Stimulated activated effector memory CD8-positive, alpha-beta T cell treated with anti-CD3 and anti-CD28 coated beads, Interleukin-12 subunit alpha, Interleukin-12 subunit beta, amount 100 ng/mL, for 72 hours (primary cell): ENCODE measurements at places on chromosomes 5 and 9.

- DNase-seq: no peak
Measured at GRCh38 chr9:5651246-5651645, 22.3 kb downstream of the RIC1 start.

GRCh38 chr5:37696190-37697021 is 143.4 kb downstream of the GDNF start:
- DNase-seq: no peak

DNA sequence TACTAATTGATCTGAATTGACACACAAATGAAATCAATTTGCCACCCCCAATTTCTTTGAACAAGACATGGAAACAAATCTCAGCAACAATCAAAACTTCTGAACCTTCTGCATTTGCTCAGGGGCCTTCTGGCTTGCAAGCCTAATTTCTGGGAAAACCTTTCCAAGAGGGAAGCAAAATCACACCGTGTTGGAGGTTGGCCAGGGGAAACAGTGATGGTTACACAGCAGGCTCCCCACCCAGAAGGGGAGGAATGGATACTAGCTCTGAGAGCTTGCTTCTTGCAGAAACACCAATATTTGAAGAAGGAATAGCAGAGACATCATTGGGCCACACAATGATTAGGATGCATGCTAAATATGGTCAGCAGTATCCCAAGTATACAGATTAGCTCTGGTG is 488.6 kb upstream of the TRPC7 start:
- DNase-seq: no peak

GRCh38 chr9:14302405-14302804 is 11.5 kb downstream of the NFIB start:
- no peak for DNase-seq

DNA sequence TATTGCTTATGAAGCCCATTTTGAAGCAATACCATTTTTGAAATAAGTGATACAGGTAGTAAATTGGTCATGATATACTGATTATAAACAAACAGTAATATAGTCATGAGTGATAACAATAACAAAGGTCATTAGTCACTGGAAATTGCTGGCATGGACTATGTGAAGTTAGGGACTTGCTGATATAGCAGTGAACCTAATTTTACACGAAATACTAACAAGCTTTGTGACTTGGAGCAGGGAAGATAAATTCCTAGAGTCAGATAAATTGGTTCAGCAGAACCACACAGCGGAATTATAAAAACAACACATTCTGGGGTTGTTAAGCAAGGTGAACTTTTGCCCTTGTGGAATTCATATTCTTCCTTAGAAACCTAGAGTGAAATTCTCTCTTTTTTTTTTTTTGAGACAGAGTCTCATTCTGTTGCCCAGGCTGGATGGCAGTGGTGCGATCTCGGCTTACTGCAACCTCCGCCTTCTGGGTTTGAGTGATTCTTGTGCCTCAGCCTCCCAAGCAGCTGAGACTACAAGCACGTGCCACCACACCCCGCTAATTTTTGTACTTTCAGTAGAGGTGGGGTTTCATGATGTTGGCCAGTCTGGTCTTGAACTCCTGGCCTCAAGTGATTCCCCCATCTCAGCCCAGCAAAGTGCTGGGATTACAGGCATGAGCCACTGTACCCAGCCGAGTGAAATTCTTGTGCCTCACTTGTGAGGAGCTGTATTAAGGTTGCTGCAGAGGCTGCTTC is 6.0 kb downstream of the UGCG start:
- DNase-seq: no peak

DNA sequence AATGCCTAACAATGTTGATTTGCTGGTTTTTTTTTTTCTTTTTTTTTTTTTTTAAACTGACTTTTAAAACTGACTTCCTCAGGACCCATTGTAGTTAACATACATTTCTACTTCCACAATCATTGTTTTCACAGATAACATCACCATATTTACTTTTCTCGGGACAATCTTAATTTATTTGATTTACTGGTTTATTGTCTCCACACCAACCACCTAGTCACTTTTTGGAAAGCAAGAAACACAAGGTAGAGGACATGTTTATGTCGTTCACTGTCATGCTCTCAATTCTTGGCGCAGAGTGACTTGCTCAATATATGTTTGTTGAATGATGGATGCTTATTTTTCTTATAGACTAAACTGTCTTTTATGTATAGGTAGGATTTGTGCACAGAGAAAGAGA is 2280.7 kb downstream of the MAT2B start:
- DNase-seq: no peak

GRCh38 chr5:107370396-107370968 is 300.3 kb downstream of the EFNA5 start:
- no peak for DNase-seq

- DNase-seq: no peak
Measured at GRCh38 chr9:77999231-77999631, 32.4 kb downstream of the GNAQ start.

- DNase-seq: peak; percentile 99
Measured at GRCh38 chr9:137618105-137619067, at the start of gene EHMT1. Gene EHMT1, plus strand, starts transcription at chr9:137619005. Its CDS starts 24 bp downstream, at chr9:137619029.

- no peak for DNase-seq
Measured at GRCh38 chr9:93493949-93494348, 40.6 kb upstream of the FAM120AOS start.

DNA sequence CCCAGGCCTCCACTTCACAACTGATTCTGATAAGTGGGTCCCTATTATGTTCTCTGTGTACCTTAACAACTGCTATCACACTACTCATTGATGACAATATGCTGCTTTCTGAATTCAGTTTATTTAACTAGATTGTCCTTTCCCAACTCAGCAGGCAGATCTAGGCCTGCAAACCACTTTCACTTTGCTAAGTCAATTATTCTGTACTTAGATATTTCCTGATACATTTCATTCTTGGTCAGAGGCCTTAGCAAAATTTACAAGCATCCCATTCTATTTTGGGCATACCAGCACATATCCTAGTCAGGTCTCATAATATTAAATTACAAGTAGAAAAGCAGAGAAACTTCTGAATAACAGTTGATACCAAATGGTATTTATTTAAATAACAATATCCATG is 235.7 kb upstream of the HAPLN1 start:
- no peak for DNase-seq

- DNase-seq: no peak
Measured at GRCh38 chr9:101443364-101443771, 7.8 kb upstream of the ALDOB start.

DNA sequence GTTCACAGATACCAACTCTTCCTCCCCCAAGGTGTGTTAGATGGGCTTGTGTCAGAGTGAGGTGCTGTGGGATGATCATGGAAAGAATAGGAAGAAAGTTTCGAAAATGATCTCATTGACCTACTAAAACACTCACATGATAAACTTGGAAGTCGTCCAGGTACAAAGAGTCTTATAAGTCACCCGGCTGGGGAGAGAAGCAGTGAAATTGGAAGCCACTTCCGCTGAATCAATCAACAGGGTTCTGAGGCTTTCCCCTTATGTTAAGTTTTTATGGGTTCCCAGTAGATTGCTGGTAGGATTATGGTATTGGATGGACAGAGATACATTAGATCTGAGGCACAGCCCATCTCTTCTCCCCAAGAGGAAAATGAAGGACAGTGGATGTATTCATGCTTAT is 218.8 kb upstream of the MSX2 start:
- no peak for DNase-seq

DNA sequence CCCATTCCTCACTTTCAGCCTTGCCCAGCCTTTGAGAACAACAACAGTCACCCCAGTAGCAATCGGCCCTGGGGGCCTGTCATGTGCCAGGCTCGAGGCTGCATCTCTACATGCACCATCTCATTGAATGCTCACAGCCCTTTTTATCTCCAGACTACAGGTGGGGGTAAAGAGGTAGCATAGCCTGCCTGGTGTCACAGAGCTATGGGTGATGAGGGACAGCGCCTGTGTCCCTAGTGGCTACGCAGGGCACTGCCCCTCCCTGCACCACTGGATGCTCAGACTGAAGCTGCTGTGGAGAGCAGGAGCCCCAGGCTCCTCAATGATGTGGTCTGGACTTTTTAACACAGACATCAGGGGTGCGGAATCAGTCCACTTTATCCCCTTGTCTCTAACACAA is 2.8 kb downstream of the CAMK2A start:
- DNase-seq: no peak

GRCh38 chr9:27192291-27192960 is 83.4 kb downstream of the TEK start:
- no peak for DNase-seq

DNA sequence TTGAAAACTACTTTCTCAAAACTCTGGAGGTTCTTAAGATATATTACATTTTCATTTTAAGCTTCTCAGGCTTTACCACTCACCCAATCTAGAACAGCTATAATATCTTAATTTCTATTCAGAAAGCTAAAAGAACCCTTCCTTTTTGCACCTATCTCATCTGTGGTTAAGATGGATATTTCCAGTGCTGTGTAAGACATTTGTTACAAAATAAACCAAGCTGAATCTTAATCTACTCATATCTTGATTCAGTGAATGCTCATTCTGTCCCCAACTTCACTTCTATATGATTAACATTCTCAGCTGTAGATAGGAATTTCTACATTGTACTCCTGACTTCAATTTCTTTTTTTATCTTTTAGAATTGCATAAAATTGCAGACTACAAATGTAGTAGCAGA is 15.0 kb downstream of the ABHD17B start:
- no peak for DNase-seq

- DNase-seq: no peak
Measured at GRCh38 chr9:118222375-118222774, 518.2 kb downstream of the TLR4 start.

GRCh38 chr5:178793151-178793550 is 62.7 kb upstream of the ZNF354A start:
- DNase-seq: no peak

DNA sequence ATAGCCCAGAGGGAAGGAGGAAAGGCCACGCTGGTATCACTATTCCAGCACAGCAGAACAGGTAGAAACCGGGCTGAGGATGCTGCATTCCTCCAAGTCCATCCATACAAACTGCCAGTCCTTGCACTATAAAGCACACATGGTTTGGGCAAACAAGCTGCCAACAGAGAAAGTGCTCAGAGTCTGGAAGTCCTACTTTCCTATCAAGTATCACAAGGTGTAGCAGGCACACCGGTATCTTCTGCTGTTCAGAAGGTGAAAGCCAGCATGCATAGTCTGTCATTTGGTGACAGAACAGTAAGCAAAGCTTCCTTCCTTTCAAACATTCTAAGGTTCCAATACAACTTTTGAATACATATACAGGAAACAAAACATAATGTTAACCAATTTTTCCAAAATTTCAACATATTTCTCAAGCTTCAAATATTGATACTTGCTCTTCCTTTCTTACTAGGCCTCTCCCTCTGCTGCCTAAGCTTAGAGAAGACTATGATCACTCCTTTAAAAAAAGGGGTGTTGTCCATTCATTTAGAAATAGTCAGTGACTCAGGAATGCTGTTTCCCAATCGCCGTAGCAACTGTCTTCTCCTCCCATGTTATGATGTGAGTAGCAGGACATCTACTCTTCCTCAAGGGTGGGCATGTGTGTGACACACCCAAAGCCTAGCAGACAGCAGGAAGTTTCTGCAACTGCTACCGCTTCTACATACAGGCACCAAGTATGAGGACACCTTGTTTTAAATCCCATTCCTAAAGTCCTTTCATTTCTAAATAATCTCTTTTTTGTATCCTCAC is 14.7 kb downstream of the DIAPH1 start:
- no peak for DNase-seq

DNA sequence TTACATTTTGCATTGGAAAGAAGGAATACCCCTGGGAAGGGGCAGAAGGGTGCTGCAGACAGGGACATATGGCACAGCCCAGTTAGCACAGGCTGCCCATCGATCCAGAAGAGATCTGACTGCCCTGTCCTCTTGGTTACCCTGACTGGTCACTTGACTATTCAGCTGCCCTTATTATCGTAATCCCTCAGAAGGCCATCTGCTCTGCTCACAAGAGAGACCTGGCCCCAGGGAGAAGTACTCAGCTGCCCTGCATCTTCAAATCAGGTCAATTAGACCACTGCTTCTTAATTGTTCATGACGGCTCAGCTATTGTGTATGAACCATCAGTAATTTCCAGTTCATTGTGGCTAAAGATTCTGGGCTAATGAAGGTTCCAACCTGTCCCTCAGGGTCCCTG is 345.0 kb downstream of the TLE1 start:
- no peak for DNase-seq

- no peak for DNase-seq
Measured at GRCh38 chr9:10235376-10235775, 377.4 kb downstream of the PTPRD start.

- no peak for DNase-seq
Measured at GRCh38 chr5:9467199-9468059, 78.4 kb downstream of the SEMA5A start.

- no peak for DNase-seq
Measured at GRCh38 chr9:29740518-29740917, 2167.2 kb upstream of the C9orf72 start.

- DNase-seq: no peak
Measured at GRCh38 chr5:78888580-78889368, 96.3 kb downstream of the ARSB start.

DNA sequence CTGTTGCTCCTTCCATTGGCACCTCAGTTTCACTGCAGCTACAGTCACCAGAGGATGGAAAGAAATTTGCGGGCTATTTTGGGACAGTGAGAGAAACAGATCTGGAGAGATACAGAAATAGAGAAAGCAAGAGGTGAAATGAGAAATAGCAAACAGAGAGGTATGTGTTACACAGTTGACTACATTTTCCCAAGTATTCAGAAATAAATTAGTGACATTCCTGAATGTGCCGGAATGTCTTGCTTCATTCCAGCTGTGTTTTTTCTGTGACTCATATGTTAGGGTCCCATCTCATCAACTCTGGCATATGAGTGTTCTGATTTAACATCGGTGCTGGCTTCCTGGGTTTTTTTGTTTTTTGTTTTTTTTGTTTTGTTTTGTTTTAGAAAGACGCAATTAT is 63.8 kb upstream of the ZNF462 start:
- DNase-seq: no peak

DNA sequence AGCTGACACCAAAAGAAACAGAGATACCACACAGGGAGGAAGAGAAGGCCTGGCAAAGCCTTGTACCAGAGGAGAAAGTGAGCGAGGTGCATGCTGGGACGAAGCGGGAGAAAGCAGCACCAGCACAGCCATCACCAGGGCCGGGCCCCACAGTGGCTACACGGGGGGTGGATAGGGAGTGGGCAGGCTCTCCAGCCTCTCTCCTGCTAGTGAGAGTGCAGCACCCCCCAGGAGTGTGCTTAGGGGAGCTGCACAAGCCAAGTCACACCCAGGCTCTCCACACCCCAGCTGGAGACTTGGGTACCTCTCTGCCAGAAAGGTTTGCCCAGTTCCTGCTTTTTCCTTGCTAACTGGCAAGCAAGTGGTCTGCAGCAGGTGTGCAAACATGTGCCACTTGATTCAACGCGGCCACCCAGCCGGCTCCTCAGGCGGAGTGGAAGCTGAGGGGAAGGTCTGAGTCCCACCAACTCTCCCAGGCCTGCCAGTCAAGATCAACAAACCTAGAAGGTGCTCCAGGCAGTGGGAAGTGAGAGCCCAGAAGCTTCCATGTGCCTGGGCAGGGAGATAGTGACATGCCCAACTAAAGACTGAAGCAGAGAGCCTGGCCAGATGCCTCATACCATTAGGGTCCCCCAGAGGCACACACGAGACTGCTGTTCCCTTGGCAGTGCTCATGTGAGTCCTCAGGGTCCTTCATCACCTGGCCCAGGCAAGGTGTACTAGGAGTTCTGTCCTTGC is 39.9 kb downstream of the BICD2 start:
- no peak for DNase-seq
